ENCODE measurements at places on chromosomes 5 and 9.

GRCh38 chr5:58069846-58070245, 390.0 kb downstream of the PLK2 start:
- no peak for DNase-seq

DNA sequence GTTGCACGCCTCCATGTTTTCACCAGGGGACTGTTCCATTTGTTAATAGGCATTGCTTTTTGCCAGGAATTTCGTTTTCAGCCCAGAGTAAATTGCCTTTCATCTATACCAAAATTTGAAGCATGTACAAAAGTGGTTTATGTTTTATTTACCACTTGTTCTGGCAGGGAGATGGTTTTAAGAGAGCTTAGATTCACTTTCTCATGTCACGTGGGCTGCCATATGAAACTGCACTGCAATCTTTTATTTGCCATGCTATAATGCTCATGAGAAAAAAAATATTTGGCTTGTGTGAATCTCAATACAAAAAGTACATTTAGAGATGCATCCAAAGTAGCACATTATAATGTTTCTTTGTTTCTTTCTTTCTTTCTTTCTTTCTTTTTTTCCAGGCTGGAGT, 284.1 kb upstream of the GRIA1 start:
- no peak for DNase-seq

DNA sequence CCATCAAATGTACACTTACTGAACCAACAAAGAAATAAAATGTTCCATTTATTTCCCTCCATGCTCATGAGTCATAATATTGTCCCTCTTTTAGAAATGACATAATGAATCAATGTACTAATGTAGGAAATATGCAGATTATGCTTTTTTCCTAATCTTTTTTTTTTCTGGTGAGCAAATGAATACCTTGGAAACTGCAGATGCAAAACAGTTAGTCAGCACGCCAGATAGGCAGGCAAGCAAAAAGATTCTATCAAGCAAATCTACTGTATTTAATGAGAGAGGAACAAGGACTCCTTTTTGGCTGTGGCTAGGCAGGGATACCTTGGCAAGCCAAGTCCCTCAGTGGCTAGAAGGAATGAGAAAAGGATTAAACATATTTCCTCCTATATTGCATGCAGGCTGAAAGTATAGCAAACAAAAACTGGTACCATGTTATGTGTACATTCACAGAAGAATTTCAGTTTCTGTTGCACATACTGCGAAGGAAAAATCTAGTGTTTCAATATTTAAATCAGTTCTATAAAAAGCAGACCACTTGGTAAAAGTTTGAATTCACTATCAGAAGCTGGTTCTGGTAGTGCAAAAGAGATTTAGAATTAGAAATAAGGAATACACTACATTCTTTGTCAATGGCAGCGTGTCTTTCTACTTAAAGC, 605.4 kb downstream of the TLE1 start:
- DNase-seq, result no peak

GRCh38 chr5:168892618-168893186, 313.5 kb upstream of the PANK3 start:
- DNase-seq, result no peak

- no peak for DNase-seq
Observed at GRCh38 chr9:75061169-75061568, 26.8 kb downstream of the NMRK1 start.

DNA sequence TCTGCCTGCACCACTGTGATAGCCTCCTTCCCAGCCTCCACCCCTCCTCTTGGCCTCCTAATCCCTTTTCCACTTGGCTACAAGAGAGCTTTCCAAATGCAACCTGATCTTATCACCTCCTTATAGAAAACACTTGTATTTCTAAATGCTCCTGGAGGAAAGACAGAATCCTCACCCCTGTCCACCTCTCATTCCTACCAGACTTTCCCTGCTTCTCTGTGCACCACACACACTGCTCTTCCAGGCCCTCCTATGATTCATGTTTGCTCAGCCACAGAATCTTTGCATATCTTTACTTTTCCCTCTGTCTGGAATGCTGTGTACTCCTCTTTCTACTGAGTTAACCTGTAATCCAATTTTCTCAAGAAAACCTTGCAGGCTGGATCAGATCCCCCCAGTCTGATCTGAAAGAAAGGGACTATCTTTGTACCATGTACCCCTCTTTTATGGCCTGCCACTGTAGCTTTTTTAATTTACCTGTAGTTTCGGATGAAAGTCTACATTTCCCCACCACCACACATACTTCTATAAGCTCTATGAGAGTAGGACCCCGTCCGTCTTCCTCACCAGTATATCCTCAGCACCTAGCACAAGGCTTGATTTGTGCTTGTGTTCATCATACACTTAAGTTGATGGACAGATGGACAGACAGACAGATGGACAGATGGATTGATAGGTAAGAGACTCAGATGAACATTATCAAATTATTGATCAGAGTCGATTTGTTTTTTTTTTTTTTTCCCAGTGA, 95.3 kb downstream of the GALNT10 start:
- no peak for DNase-seq

DNA sequence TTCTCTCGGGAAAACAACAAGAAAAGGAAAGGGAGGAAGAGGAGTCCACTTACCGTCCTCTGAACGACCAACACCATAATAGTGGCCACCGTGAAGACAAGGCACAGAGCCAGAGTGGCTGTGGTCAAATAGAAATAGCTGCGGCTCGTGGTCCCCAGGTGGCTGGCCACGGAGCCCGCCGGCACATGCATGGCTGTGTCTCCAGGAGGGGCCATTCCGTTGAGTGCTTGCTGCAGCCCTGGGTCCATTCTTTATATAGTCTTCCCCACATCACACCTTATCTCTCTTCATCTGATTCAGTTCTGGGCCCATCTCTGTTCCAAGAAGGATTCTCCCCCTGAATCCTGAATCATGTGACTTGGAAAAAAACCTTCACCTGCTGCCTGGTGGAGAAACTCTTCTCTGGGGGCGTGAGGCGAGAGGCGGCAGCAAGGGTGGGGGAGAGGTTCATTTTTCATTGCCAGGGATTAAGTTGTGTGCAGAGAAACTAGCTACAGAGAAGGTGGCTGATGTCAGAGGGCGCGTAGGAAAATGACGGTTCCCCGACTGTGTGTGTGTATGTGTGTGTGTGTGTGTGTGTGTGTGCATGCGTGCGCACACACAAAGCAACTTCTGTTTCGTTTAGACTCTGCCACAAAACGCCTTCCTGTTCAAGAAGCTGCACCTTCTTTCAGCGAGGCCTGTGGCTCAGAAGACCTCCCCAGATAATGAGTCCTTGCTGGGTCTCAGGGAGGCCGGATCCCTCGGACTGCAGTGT, at the start of gene TNFSF8:
Gene TNFSF8, minus strand, starts transcription at position 536 of the 757 bp plus-strand sequence. Its CDS starts 288 bp downstream, at position 248.
- peak; percentile 61 for DNase-seq

GRCh38 chr9:134059661-134060395, 8.0 kb downstream of the BRD3 start:
- no peak for DNase-seq

DNA sequence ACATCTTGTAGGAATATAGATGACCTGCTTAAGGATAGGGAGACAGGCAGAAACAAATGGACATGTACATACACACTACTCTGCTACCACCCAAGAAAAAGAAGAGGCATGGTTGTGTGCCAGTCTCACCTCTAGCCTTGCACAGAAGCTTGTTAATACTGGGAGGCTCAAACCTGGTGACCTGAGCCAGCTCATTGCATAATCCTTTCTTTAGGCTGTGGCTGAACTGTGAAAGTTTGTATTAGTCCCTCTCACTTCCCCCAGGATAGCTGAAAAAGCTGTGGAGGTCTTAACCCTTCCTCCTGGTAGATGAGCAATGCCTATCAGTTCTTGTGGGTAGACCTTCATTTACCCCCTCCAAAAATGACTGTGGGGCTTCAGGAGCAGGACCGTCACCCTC, 28.7 kb downstream of the TPD52L3 start:
- no peak for DNase-seq

DNA sequence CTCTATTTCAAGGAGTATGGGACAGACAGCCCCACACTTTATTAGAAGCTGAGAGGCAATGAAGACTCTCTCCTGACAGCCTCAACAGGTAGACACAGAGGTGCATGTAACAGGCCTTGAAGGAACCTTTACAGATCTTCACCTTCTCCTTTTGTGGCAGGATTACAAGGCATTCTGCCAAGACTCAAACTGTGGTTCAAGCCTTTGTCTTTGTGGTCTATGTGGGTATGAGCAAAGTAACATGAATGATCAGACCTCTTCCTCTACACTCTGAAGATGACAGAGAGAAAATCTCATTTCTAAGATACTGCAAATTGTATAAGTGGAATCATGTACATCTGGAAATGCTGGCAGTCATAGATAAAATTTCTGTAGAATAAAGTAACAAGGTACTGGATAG, 346.9 kb downstream of the CDH9 start:
- no peak for DNase-seq

GRCh38 chr9:71662082-71662481, 106.2 kb downstream of the CEMIP2 start:
- DNase-seq, result no peak

DNA sequence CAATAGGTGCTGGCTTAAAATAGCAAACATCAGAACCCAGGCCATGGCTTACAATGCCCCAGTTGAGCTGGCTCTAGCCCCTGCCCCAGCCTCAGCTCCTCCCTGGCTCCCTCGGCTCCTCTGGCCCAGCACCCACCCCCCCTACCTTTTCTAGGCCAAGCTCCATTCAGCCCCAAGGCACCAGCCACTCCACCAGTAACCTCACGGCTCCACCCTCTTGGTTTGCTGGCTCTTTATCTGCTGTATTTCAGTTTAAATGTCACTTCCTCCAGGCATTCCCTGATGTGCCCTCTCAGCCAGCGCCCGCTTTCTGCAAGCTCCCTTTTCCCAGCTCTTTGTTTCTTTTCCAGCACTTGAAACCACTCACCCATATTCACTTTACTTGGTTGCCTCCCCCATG, 10.6 kb downstream of the C1QTNF2 start:
- no peak for DNase-seq

DNA sequence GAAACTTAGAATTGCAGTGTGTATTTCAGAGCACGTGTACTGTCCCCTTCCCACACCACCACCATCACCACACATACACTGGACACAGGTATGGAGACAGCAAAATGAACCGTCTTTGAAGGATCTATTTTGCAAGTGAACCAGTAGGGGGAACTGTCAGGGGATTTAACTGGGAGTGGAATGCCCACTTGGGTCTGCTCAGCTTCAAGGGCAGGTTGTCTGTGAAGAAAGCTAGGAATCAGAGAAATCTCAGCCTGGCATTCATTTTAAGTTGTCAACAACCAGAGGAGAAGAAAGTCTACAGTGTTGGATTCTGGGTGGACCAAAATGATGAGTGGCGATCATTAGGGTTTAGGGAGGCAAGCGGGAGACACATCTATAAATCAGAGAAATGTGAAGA, 147.0 kb downstream of the DCP2 start:
- no peak for DNase-seq

GRCh38 chr5:53783624-53784228, 223.3 kb downstream of the NDUFS4 start:
- DNase-seq, result no peak

DNA sequence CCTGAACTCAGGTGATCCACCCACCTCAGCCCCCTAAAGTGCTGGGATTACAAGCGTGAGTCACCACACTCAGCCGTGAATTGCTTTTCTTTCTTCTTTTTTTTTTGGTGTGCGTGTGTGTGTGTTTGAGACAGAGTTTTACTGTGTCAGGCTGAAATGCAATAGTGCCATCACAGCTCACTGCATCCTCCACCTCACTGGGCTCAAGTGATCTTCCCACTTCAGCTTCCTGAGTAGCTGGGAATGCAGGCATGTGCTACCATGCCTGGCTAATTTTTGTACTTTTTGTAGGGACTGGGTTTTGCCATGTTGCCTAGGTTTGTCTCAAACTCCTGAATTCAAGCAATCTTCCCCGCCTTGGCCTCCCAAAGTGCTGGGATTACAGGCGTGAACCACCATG, 113.7 kb upstream of the HAPLN1 start:
- no peak for DNase-seq

DNA sequence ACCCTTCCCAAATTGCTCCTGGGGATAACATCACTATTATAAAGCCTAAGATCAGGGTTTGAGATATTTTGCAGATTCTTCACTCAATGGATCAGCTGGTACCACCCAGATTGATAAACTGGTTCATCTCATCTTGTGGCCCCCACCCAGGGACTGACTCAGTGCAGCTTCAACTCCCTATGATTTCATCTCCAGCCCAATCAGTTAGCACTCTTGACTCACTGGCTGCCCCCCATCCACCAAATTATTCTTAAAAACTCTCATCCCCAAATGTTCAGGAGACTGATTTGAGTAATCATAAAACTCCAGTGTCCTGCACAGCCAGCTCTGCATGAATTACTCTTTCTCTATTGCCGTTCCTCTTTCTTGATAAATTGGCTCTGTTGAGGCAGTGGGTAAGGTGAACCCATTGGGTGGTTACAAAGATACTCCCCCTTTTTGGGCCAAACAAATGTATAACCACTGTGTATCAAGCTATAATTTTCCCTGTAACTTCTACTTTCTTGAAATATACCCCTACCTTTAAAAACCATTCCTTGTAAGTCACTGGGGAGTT, 263.3 kb upstream of the IL12B start:
- DNase-seq, result no peak

- no peak for DNase-seq
Observed at GRCh38 chr5:79697222-79698170, 7.9 kb downstream of the CMYA5 start.

DNA sequence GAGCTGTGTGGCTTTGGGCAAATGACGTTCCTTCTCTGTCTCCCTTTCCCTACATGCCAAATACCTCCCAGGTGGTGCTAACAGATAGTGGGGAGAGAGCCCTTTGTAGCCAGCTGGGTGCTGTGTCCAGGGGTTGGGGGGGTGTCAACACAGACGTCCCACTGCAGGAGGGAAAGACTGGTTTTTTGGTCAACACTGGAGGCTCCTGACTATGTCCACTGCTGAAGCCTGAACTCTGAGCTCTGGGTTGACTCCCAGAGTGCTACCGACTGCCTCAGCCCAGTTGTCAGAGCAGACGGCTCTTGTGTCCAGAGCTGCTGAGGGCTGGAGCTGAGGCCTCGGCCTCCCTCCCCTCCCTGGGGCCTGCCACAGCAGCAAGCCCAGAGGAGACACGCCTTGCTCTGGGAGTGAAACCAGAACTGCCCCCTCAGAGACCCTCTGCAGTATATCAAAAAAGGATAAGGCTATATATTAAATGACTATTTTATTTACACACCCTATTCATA, 14.8 kb upstream of the SLC25A51 start:
- no peak for DNase-seq

DNA sequence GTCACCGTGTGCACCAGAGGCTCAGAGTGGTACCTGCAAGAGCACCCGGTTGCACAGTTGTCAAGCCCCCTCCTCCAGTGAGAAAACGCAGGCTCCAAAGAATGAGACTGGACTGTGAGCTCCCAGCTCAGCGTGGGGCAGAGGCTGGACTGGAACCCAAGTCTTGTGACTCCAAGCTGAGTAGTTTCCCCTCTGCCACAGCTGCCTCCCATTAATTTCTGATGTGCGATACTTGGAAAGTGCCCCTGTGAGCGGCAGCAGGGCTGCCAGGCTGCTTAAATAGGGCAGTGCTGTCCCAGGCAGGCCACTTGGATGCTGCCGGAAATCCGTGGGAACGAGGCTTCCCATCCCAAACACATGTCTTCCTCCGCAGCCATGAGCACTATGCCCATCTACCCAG, 62.2 kb upstream of the ANGPTL2 start:
- no peak for DNase-seq

GRCh38 chr5:110544603-110545002, 181.9 kb downstream of the TMEM232 start:
- no peak for DNase-seq
